ENCODE measurements at places on chromosomes 4 and X.

DNA sequence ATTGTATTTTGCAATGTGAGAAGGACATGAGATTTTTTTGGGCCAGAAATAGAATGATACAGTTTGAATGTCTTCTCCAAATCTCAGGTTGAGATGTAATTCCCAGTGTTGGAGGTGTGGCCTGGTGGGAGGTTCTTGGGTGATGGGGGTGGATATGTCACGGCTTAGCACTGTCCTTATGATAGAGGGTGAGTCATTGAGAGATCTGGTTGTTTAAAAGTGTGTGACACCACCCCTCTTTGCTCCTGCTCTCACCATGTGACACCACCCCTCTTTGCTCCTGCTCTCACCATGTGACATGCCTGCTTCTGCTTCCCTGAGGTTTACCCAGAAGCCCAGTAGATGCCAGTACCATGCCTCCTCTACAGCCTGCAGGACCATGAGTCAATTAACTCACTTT, 1226.9 kb downstream of the PCDH7 start:
- DNase-seq, result no peak

DNA sequence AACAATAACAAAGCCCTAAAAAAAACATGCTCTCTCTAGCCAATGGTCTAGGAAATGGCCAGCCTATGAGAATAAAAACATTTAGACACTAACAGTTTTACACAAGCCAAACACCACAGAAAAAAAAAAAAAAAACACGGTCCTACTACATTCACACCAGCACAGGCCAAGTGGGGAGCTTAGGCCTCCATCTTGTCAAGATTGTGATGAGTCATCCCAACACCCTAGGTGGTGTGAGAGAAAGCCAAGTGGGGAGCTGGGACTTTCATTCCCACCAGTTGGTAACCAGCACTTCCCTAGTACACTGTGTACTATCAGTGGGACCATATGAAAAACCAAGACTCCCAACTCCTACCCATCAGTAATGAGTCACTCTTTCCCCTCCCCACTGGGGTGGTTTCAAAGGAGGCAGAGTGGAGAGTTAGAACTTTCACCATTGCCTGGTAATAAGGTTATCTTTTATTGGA, 95.6 kb downstream of the ADAMTS3 start:
- DNase-seq, result no peak

GRCh38 chr4:77600521-77601451, 4.8 kb upstream of the CXCL13 start:
- DNase-seq, result no peak

GRCh38 chr4:70183168-70183939, 12.2 kb upstream of the ODAM start:
- DNase-seq, result peak; percentile 34

GRCh38 chrX:69136546-69137331, 28.5 kb downstream of the PJA1 start:
- peak; percentile 54 for DNase-seq

DNA sequence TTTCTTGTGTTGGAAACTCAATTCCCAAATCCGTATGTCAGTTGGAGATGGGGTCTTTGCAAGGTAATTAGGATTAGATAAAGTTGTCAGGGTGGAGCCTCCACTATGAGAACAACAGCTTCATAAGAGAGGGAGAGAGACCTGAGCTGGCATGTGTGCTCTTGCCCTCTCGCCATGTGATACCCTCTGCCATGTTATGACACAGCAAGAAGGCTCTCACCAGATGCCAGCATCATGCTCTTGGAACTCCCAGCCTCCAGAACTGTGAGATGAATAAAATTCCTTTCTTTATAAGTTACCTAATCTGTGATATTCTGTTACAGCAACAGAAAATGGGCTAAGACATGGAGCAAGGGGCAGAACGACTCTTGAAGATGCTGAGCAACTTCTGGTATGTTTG, 201.9 kb upstream of the BOD1L1 start:
- no peak for DNase-seq

GRCh38 chrX:152810403-152810802, 20.2 kb downstream of the CETN2 start:
- no peak for DNase-seq

- DNase-seq, result no peak
Observed at GRCh38 chrX:24025741-24026403, 1.1 kb downstream of the KLHL15 start.

DNA sequence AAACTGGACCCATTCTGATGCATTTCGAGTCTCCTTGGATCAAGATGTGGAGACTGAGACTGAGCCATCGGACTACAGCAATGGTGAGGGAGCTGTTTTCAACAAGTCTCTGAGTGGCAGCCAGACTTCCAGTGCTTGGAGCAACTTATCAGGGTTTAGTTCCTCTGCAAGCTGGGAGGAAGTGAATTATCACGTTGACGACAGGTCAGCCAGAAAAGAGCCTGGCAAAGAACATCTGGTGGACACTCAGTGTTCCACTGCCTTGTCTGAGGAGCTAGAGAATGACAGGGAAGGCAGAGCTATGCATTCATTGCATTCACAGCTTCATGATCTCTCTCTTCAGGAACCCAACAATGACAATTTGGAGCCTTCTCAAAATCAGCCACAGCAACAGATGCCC, 84.8 kb downstream of the NEUROG2 start:
- no peak for DNase-seq

DNA sequence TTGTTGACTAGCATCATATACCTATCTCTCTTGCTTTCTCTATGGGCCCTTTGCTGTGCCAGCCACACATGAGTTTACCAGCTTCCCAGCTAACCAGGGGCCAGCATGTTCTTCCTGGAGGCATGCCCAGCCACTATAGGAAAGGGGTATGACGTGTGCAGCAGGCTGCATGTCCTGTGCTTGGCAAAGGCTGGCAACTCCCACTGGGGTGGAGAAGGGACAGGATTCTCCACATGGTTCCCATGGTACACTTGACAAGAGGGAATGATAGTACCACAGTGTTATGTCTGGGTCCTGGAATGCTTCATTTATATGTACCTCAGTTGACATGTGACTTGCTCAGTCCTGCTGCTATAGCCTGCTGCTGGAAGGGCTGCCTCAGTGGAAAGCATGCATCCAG, 78.8 kb downstream of the TMEM164 start:
- no peak for DNase-seq

GRCh38 chr4:149065753-149066152, 623.5 kb upstream of the NR3C2 start:
- DNase-seq, result no peak

DNA sequence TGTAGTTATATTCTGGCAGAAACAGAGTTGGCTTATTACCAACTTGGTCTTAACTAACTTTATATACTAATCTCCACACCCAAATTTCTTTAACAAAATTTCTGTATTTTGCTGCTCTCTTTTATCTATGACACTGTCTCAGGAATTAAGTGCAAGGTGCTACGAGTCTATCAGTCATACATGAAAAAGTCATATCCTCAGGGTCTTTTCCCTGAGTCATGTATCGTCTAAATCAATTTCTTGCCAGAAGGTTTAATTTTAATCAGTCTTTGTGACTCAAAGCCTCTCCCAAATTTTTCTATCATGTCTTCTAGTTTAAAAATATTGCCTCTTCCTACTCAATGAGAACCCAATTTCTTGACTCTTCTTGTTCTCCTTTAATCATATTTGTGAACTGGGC, 1803.6 kb upstream of the PCDH7 start:
- no peak for DNase-seq

GRCh38 chrX:41335198-41335957, 1.4 kb downstream of the DDX3X start:
- DNase-seq, result no peak

DNA sequence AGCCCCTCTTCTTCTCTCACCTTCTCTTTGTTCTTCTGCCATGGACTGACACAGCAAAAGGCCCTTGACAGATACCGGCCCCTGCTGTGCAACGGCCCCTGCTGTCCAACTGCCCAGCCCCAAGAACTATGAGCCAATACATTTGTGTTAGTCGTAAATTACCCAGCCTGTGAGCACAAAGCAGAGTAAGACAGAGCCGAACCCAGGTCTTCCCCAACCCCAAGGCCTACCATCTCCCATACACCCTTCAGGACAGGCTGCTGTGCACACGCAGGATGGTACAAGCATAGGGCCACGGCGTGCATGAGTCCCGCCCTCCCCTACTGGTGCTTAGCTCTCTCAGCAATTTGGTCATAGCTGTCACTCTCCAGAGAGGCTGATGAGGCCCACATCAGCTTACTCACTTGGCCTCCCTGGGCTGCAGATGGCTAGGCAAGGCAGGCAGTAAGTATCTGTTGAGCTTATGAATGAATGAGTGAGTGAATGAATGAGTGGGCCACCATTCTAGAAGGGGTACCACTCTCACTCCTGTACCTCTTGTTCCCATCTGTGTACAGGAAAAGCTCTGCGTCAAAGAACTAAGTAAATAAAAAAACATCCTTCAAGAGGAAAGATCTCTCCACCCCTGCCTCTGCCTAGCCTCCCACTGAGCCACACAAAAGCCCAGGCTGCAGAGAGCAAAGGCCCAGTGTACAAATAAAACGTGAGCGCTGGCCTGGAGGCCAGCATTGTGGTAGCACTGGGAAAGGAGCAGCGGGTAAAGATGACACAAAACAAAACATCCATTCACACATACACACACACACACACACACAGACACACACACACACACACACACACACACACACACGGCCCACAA, 13.9 kb downstream of the WDR1 start:
- DNase-seq, result peak; percentile 6

DNA sequence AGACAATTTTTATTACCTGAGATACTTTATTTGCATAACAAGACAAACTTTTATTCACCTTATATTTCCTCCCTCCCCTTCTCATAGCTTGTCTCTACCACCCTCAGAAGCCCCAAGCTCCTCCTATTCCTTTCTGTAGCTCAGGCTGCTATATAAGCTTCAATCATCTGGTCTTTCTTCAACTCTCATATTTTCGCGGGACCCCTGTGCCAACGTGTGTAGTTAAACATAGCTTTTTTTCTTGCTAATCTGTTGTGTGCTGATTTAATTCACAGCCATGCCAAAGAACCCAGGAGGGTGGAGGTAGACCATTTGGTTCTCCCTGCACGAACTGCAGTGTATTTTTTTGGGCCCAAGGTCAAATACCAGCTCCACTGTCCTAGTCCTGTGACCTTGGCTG, 21.1 kb upstream of the CD38 start:
- no peak for DNase-seq

DNA sequence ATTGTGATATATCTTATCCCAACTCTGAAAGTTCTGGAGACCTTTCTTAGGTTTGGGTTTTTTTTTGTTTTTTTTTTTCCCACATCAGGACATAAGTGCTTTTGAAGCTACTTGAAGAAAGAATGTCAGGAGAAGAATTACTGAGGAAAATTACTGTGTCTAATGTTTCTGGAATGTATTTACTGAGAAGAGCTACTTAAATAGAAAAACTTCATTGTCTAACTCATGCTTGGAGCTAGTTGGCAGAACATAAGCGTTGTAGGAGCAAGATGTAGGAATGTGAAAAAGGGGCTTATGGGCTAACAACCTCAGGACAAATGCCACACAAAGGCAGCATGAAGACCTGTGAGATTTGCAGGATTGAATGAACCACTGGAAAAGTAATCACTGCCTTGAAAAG, 166.6 kb upstream of the GLRA2 start:
- DNase-seq, result no peak

- DNase-seq, result peak; percentile 52
Observed at GRCh38 chrX:140762061-140762460, 52.5 kb downstream of the LINC00632 start.

DNA sequence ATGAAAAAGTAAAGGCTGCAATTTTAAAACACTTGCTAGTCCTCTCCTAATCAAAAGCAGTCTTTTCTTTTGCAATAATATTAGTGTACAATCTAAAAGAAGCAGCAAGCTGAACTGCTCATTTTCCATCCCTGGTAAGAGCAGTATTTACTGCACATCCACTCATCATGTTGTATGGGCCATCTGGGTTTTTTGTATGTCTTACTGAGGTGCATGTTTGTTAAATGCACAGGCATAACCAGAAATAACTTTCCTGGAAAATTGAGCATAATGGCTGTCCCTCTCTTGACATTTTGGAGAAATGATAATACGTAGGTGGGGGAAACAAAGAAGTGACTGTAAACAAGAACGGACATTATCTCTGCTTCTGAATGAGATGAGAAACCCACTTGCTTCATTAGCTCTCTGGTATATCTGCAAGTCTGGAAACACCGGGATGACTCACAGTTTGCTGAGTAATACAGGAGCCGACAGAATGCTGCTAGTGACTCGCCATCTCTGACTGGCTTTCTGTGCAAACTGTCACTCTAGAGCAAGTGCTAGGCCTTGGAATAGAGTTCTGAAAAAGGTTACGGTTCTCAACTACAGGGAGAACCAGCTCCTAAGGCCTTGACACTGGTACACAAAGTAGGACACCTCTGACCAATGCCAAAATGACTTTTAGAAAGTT, 85.7 kb upstream of the MTM1 start:
- DNase-seq, result no peak

DNA sequence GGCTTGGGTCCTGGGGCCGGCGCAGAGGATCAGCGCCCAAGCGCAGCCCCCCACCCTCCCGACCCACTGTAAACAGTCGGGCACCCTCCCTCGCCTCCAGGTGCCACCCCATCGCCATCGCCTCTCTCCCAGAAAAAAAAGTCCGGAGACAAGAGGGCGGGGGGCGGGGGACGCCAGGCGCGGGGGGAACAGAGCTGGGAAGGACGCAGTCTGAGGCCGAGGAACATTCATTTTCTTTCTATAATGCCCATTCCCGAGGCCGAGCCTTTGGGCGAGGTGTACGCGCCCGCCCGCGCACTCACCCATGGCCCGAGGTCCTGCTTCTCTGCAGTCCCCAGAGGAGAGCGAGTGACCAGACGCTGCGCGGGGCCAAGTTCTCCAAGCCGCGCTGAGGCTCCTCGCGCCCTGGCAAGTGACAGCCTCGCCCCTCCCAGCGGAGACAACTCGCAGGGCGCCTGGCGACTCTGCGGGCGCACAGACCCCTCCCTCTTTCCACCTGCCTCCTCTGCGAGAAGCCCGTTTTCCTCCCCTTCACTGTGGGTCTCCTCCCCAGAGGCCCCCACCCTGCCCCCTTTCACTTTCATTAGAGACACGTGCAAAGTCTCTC, 63.5 kb upstream of the WDR17 start:
- DNase-seq, result peak; percentile 45

DNA sequence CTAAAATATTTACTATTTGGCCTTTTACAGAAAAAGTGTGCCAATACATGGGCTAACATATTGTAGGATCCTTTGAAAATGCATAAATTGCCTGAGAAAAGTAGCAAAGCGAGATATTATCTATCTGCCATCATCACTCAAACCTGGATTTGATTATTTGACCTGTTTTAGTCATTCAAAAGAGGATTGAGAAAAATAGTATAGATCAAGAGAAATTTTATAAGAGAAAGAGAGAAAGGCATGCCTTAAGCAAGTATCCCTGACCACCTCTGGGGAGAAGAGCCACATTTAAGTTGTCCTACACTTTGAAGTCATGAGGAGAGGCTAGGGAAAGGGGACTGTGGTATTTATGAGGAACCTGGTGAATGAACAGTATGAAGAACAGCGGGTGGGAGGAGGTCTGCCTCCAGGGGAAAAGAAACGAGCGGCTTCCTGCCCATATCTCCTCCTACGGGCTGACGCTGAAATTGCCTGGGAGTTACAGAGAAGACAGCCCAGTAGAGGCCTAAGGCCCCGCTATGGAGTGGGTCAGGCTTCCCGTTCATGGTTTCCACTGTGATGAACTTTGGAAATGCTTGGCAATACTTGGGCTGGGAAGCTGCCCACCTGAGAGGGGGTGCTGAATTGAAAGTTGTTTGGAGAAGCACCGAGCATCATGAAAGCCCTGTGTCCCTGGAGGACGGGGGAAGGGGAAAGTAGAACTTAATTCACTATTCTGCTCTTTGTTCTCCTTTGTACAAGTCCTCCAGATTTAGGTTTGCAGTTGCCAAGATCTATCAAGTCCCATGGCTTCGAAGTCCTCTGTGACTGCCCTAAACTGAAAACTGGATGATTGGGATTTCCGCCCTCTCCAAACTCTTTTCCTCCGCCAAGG, 106.9 kb upstream of the ACSL4 start:
- peak; percentile 32 for DNase-seq

GRCh38 chrX:87140800-87141483, 376.7 kb upstream of the KLHL4 start:
- DNase-seq, result no peak
